ENCODE measurements at places on chromosomes 5 and 9.

DNA sequence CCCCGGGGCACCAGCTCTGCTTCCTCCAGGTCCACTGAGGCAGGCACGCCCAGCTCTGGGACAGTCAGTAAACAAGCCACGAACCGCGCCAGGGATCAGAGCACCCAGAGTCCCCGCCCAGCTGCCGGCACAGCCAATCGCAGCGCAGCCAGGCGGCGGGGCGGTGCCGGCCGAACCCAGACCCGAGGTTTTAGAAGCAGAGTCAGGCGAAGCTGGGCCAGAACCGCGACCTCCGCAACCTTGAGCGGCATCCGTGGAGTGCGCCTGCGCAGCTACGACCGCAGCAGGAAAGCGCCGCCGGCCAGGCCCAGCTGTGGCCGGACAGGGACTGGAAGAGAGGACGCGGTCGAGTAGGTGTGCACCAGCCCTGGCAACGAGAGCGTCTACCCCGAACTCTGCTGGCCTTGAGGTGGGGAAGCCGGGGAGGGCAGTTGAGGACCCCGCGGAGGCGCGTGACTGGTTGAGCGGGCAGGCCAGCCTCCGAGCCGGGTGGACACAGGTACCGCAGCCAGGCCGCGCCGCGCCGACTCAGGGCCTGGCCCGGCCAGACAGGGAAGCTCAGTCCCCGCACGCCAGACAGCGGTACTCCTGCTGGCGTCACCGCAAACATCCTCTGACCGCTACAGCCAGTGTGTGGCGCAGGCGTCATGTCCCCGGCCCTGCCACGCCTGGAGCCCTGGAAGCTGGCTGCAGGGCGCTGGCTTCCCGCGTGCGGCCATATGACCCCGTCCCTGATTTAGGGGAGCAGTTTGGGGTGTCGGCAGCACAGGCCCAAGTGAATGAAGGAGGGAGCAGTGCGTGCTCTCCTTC lies at the start of gene CTSL:
TSS of gene CTSL (plus strand) at position 220 of the 810 bp plus-strand sequence. CDS start 1,485 bp downstream, outside the sequence.
- peak; percentile 26 for DNase-seq

- DNase-seq: no peak
Measured at GRCh38 chr9:97633859-97634490, 354 bp downstream of the NCBP1 start.

DNA sequence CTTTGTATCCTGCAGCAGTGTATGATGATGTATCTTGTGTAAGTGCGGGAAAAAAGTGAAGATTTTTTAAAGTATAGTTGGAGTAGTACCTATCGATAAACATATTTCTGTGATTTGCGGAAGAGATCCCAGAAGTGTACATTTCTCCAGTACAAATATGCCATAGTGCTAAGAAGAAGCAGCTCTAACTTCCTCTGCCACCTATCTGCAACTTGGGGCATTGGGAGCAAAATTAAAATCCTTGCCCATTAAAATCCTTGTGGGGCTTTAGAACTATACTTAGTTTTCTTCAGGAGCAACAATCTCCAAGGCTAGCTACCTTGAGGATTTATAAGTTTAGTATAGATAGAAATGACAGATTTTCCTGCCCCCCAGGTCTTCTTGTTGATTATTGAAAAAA lies 123.7 kb downstream of the VCAN start:
- DNase-seq: no peak

GRCh38 chr9:80501635-80502034 lies 929.9 kb downstream of the TLE4 start:
- no peak for DNase-seq

- no peak for DNase-seq
Measured at GRCh38 chr5:139277171-139277570, 16.4 kb upstream of the MATR3 start.

GRCh38 chr9:131406563-131407436 lies 12.9 kb downstream of the PRRC2B start:
- no peak for DNase-seq

All from activated CD8-positive, alpha-beta memory T cell treated with anti-CD3 and anti-CD28 coated beads for 1 hour (primary cell).